ENCODE measurements at places on chromosomes 16 and 17.

DNA sequence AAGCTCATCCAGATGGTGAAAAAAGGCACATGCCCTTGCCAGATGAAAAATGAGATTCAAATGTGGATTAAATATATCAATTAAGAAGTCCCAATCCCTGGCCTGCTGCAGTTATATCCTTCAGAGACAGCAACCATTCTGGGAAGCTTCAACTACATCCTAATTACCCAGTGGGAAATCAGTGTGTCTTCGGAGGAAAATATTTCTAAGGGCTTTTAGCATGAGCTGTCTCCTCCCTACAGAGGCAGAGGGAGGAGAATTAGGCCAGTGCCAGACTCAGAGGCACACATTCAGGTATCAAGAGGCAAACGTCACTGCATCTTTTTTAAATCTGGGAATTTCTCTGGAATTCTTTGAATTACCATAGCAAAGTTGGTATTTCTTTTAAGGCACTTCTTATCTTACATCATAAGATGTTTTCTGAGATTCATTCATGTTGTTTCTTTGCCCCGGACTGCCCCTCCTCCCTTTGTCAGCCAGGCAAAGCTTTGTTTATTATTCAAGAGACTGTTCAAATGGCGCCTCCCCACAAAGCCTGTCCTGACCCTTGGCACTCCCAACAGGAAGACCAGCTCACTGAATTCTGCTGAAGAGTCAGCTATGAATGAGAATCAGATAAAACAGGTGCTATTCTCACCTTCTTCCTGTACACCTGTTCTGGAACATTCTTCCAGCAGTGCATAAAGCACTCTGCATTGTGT, 38.3 kb upstream of the SMPD3 start:
- DNase-seq = no peak

DNA sequence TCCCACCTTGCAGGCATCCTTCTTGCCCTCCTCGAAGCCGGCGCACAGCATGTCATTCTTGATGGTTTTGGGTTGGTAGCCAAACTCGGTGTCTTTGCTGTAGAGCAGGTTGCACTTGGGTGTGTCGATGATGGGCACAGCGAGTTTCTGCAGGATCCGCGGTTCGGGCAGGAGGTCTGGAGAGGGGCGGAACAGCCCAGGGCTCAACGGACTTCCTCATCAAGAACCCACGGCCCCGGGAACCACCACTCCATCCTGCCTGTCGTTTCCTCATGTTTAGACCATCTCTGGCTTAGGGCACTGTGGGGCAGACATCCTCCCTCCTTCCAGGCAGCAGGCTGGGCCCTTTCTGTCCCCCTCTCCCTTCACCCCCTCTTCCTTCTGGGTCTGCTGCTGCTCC, 6.5 kb downstream of the PRSS27 start:
- DNase-seq = no peak

DNA sequence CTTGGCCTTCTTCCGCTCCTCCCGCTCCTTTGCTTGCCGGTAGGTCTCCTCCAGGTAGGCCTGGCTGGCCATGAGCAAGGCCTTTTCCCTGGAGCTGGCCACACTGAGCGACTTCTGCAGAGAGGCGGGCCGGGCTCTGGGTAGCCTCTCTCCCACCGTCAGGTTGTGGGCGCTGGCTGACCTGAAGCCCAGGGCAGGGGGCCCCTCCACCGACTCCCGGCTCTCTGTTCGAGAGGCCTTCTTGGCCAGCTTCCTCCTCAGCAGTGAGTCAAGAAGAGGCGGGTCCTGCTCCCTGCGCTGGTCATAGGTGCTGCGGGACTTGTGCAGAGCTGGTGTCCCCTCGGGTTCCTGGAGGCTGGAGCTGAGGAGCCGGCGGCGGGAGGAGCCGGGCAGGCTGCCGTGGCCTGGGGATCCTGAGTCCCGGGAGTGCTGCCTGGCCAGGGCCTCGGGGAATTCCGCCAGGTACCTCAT, 12.8 kb downstream of the GPR179 start:
- DNase-seq = no peak

DNA sequence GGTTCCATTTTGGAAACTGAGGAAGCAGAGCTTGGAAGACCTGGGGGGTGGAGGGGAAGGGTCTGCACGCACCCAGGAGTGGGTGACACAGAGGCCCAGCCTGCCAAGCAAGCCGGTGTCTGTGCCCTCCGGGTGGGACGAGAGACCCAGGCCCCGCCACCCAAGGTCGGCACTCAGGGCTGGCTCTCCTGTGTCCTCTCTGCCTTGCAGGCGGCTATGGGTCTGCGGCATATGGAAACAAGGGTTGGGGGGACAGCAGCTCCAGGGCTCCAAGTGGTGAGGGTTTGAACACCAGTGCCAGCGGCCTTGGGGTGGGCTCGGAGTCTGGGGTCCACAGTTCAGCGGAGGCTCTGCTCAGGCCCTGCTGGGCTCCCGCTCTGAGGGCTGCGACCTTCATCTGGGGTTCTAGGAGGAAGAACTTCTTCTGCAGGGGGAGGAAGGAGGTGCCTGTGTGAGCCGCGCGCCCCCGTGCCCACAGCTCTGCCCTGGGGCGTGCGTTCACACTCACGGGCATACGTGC, 4.6 kb upstream of the CD7 start:
- no peak for DNase-seq

DNA sequence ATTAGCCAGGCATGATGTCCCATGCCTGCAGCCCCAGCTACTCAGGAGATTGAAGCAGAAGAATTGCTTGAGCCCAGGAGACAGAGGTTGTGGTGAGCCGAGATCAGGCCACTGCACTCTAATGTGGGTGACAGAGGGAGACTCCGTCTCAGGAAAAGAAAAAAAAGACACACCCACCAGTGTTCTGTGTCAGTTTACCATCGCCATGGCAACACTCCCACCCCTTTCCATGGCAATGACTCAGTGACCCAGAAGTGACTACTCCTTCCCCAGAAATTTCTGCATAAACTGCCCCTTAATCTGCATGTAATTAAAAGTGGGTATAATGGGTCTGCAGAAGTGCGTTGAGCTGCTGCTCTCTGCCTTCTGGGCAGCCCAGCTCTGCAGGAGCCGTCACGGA, 4.0 kb upstream of the ZC3H18 start:
- no peak for DNase-seq

GRCh38 chr16:4297480-4297879, 18.4 kb upstream of the GLIS2 start:
- DNase-seq = no peak

DNA sequence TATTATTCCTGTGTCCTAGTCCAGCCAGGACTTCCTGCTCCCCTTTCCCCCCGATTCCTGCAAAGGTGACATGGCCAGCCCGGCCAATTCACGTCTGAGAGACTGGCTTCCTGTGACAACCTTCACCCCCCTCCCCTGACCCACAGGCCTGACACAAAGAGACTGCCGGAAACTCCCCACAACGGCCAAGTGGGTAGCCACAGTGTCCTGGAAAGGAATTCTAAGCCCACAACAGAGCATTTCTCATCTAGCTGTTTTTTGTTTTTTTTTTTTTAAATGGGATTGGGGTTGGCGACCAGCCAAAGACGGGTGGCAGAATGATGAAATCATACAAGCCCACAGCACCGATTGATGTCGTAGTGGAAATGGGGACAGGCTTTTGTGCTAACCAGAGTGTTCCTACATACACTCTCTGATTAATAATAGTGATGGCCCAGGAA, 2.8 kb upstream of the XAF1 start:
- peak; percentile 62 for DNase-seq

DNA sequence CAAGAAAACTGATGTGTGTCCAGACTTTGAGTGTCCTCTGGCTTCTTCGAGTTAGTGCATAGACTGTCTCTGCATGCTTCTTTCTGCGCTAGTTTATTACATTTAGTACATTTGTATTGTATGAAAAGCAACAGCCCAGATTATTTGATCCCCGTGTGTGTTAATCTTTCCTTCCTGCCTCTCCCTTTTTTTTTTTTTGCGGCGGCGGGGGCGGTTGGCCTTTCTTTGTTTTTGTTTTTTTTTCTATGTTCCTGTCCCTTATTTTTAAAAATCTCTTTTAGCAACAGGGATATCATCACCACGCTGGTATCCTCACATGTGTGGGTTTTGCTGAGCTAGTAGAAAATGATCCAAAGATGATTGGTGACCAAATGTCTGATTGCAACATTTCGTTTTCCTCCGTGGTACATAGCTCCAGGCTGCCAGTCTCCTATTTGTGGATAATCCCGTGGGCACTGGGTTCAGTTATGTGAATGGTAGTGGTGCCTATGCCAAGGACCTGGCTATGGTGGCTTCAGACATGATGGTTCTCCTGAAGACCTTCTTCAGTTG, 9.4 kb downstream of the SCPEP1 start:
- no peak for DNase-seq

- peak; percentile 75 for DNase-seq
These were observed 13.6 kb upstream of the EEF2K start for GRCh38 chr16:22192261-22193062.

DNA sequence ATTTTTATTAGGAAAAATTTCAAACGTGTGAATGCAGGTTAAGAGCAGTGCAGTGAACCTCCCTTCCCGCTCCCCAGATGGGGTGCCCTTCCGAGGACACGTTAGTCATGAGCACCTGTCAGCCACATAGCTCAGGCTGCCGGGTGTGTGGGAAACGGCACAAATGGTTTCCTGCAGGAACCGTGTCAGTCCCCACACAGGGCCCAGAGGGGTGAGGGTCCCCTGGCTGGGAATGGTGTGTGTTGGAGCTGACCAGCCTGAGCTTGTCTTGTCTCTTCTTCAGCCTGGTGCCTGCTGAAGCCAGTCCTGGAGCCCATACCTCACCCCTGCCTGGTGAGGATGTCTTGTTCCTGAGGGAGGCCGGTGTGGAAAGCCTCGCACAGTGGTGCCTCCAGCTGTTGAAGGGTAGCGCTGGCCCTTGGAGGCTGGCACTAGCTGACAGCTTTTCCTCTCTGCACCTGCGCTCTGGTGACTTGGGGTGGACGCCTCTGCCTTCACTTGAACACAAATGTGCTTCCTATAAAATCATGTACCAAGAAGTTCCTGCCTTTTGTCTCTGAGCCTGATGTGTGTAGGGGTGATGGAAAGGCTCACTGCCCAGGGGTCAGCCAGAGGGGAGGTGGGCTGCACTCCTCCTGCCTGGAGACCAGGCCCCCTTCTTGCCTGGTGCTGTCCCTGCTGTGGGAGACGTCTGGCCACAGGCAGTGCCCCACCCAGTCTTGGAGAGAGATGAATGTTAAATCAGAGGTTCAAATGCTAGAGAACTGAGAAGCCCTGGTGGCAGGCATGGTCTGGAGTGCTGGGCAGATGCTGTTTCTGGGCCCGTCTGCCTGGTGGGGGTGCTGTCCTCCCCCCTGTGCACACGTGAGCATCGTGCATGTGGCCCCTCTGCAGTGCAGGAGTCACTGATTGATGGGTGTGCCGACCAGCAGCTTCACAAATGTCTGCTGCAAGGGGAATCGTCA, 102.6 kb upstream of the ZNF750 start:
- DNase-seq = no peak

DNA sequence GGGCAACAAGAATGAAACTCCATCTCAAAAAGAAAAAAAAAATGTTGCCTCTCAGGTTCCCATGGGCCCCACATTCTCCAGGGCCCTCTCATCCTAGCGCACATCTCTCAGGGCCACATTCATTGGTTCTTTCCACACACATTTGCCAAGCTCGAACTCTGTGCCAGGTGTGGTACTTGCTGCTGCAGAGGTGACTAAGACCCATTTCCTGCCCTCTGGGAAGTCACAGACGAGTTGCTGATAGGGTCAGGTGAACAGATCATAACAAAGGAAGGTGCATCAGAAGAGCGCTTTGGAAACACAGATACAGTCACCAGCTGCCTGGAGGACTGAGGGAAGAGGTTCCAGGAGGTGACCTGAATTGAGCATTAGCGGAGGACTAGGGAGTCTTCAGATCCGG, 1.0 kb downstream of the GSDMA start:
- DNase-seq = no peak

DNA sequence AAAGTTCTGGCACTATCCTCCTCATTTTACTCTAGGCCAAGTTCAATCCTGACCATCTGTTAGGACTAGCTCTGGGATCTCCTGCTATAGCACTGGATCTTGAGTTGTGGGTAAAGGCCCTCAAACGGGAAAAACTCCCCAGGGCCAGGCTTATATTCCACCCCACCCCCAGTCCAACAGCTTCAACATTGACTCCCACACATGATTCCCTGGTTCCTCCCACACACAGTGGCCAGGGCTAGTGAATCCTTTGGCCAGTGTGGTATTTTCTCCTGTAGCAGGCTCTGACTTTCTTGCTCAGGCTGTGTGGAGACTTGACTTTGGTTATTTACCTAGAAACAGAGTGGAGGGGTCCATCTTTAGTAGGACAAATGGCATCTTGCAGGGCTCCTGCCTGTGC, 10.3 kb upstream of the AKAP10 start:
- no peak for DNase-seq
